ENCODE measurements at places on chromosomes 7 and 10. TPM values are rescaled to one million over a fixed set of nuclear protein-coding genes. Genes with fewer than 3 reads are reported as not detected.

DNA sequence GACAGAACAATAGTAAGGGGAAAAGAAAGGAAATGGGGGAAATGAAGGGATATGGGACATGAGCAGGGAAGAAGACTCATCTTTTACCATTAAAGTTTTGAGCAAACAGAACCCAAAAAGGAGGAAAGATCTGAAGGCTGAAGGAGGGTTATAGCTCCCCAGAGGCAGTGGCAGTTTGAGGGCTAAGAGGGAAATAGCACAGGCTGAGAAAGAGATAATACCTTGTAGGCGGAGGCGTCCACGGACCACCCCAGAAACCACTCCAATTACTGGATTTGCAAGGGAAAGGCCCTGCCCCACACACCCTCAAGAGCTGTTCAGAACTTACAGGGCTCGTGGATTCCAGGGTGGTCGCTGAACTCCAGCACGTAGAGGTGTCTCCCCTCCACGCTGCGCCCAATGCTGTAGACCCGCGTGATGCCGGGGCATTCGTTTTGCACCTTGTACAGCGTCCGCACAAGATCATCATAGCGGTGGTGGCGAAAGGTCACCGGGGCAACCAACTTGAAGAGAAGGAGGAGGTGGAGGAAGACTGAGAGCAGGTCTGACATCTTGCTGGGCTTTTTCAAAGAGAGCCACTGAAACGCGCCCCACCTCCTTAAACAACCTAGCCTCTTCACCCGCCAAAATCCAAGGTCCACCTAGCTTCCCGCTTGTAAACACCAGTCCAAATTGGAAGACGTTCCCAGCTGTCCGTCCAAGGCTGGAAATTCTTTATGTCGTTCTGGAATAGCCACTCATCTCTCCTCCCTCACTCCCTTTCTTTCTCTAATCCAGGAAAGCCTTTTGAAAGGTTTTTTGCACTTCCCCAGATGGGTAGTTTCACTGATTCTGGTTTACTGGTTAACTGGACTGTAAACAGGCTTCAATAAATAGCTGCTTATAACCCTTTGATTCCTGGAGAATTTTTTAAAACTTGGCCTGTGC, at the start of gene CPN1:
CPN1 (minus strand) TSS at position 795 of the 927 bp plus-strand sequence; CDS start at position 551, 244 bp downstream.
- ATAC-seq: no peak

Gene CNPY1
- total RNA-seq: not detected

Gene MARCHF5
- total RNA-seq: 42.9 TPM

Gene AOAH
- total RNA-seq: 1.7 TPM
